ENCODE measurements at places on chromosomes 1 and 21.

GRCh38 chr1:12417389-12417788 lies 187.6 kb downstream of the VPS13D start:
- DNase-seq, result no peak

DNA sequence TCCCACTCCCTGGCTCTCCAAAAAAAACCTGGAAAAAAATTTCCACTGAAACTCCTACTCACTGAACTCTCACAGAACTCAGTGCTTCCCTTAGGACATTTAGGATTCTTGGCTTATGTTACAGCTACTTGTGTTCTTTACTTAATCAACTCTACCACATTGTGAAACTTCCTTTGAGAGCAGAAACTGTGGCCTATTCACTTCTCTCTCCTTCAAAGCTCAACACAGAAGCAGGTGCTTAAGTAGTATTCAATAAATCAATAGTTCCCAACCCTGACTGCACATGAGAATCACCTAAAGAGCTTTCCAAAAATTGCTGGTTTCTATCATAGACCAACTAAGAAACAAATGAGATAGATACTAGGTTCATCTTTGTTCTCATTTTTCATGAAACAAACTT lies 67.9 kb upstream of the DMRTA2 start:
- no peak for DNase-seq

- DNase-seq, result no peak
Observed at GRCh38 chr1:25694167-25695007, 77.8 kb downstream of the MAN1C1 start.

GRCh38 chr1:184945678-184946412 lies 28.5 kb downstream of the NIBAN1 start:
- no peak for DNase-seq

GRCh38 chr1:73943270-73943669 lies 254.7 kb downstream of the LRRIQ3 start:
- DNase-seq, result no peak

DNA sequence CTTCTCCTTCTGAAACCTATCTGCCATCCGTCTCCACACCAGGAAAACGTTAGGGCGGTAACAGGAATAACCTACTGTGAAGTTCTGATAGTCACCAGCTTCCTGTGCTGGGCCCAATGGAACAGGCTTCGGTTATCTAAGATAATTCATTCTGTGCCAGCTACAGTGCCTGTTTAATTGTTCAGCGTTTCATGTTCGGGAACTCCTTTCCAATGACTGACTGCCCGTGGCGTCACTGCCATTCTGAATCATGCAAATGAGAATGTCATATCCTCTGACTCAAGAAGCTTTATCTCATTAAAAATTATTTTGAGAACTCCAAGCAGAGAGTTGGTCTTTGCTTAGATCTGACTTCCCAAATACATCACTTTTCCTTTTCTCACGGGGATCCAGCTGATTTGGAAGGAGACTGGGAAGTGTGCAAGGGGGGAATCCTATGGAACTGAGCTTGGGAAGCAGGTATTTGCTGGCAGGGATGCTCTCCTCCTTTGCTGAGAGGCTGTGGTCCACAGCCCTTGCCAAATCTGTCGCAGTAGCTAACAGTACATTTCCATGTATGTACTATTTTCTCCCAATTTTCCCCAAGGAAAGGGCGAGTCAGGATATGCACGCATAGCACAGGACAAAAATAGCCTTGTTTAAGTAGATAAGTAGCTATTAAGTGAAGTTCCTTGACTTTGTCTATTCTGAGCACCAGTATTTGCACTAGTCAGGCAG lies 358.7 kb downstream of the LTN1 start:
- no peak for DNase-seq

- no peak for DNase-seq
Observed at GRCh38 chr1:186839041-186839400, 10.3 kb downstream of the PLA2G4A start.

GRCh38 chr1:162347281-162347680 lies 29.4 kb downstream of the SPATA46 start:
- no peak for DNase-seq

DNA sequence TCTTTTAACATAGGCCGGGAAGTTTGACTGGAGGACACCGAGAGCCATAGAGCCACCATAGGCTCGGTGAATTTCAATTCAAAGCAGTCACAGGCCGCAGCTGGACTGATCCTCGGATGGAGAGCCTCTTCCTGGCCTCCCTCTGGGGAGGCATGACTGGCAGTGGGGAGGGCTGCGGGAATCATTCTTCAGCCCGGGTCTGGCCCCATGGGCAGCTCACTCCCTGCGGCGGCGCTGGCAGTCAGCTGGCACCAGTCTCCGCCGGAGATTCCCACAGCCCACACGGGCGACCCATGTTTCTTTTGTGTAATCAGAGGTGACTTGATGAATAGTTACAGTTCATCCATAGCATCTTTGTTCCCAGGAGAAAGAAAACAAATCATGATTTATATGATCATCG lies 10.6 kb downstream of the ESPN start:
- no peak for DNase-seq

DNA sequence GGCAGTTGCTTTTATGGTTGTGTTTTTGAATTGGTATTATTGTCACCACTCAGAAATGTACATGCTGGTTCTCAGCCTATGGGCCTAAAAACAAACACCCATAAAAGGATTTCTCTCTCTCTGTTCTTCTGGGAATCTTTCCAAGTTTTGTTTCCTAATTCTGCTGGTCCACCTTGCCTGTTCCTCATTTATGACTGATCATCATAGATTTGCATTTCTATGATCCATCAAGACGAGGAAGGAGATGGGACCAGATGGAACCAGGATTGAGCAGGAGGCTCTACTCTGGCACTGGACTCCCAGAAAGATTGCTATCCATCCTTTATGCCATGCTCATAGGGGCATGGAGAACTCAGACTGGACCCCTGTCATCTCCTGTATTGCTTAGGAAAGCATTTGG lies 162.2 kb downstream of the C1orf94 start:
- DNase-seq, result no peak

GRCh38 chr1:2523191-2523890 lies 3.1 kb downstream of the PANK4 start:
- no peak for DNase-seq

GRCh38 chr1:205355075-205355453 lies 1.7 kb downstream of the KLHDC8A start:
- DNase-seq, result no peak

- DNase-seq, result no peak
Observed at GRCh38 chr1:209611771-209612570, 28.5 kb downstream of the CAMK1G start.

GRCh38 chr1:239458144-239458500 lies 71.8 kb downstream of the CHRM3 start:
- no peak for DNase-seq

- no peak for DNase-seq
Observed at GRCh38 chr1:54767526-54767925, 3.2 kb upstream of the PARS2 start.

DNA sequence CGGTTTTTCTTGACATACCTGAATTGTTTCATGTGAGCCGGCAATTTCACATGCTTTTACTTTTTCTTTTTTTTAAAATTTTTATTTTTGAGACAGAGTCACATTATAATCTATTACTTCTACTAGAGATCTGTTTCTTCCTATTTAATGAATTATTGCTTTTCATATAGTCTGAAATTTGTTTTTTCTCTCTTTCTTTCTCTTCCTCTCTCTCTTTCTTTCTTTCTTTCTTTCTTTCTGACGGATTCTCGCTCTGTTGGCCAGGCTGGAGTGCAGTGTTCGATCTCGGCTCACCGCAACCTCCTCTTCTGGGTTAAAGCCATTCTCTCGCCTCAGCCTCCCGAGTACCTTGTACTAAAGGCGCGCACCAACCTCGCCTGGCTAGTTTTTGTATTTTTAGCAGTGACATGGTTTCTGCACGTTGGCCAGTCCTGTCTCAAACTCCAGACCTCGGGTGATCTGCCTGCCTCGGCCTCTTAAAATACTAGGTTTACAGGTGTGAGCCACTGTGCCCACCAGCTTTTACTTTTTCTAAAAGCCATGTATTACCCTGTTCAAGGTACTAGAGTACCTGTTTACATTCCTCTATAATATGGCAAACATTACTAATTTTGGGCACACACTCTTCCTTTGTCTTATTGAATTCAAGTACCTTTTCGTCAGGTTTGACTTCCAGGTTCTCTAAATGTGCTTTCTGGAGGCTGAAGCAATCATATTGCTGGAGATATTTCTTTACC lies 86.5 kb upstream of the RHOU start:
- no peak for DNase-seq

- DNase-seq, result no peak
Observed at GRCh38 chr1:191240925-191241324, 763.3 kb upstream of the BRINP3 start.

- DNase-seq, result no peak
Observed at GRCh38 chr21:41562101-41563000, 54.4 kb upstream of the TMPRSS2 start.

GRCh38 chr1:54006508-54006907 lies 11.5 kb downstream of the LDLRAD1 start:
- DNase-seq, result no peak

Measured in NCI-H524 treated with DMSO at 0.1 percent for 48 hours (cell line).